ENCODE measurements at places on chromosomes 2 and 18.

DNA sequence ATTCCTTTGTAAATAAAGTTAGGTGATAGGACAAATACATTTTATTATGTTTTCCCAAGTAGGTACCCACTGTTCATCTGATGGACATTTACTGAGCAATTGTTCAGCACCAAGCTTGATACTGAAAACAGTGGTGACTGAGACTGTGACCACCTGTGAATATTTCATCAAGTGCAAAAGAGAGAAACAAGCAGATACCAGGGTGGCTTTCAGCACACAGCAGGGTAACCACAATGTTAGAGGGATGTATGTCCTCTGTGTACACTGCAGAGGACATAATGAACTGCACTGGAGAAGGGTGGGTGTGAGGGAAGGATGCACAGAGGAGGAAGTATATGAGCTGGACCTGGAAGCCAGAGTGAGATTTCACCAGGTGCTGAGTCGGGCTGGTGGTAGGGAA is 411.8 kb downstream of the RAD51AP2 start:
- no peak for DNase-seq

DNA sequence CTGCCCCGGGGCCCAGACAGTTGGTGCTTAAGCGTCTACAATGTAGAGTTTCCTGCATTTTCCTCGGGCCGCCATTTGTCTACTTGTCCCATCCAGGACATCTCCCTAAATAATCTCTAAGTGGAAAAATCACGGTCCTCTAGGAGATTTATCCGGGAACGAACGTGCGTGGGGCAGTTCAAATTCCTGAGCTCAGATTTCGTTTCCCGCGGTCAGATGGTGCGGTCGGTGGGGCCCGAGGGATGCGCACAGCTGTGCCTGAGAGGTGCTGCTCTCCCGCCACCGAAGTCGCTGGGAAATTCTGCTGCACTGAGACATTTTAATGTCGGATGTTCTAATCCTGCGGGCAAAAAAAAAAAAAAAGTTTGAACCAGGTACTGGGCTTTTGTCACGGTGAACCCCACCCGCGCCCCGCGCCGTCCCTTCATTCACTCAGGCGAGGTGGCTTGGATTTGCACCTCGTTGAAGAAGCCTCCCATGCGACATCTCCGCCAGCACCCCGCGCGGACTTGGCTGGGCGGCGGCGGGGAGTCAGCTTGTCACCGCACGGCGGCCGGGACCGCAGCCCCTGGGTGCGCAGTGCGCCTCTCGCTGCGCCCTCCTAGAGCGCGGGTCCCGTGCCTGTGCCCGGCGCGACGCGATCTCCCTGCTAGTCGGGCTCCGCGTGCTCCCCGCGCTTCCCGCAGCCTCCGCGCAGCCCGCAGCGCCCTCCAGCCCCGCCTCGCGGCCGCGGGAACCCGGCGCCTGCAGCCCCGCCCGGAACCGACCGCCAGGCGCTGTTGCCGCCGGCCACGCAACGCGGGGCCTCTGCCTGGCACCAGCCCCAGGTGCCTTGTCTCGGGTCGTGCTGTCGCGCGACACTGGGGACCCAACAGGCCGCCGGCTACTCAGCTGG is 191.9 kb upstream of the TCF4 start:
- DNase-seq = no peak

DNA sequence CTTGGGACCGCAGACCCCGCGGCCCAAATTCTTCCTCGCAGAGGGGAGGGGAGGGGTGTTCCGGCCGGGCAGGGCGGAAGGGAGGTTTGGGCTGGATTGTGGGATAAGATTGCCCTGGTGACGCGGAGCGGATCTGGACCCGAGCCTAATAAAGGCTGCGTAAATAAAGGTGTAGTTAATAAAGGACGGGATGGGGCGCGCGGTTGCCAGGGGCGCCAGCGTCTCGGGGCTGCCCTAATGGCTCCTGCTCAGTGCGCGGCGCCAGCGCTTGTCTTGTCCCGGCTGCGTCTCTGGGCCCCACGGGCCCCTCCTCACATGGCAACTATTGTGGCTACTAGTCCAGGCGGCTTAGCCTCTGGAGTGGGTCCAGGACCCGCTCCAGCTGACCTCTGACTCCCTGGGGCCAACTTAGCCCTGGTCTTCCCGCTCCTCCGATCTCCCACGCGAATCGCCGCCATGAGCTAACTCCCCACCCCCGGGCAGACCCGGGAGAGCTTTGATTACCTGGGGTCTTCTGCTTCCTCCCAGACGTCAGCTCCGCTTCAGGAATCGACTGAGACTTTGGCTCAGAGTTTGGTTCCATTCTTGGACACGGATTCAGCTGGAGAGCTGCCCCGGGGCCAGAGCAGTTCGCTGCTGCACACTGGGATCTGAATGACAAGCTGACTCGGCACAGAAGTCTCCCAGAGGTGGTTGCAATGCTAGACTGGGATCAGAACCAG is 36.5 kb downstream of the SLC25A52 start:
- DNase-seq = no peak

GRCh38 chr2:224722770-224723169 is 6.6 kb upstream of the CCDC195 start:
- DNase-seq = no peak

GRCh38 chr2:233072838-233073237 is 12.7 kb downstream of the INPP5D start:
- DNase-seq = no peak

DNA sequence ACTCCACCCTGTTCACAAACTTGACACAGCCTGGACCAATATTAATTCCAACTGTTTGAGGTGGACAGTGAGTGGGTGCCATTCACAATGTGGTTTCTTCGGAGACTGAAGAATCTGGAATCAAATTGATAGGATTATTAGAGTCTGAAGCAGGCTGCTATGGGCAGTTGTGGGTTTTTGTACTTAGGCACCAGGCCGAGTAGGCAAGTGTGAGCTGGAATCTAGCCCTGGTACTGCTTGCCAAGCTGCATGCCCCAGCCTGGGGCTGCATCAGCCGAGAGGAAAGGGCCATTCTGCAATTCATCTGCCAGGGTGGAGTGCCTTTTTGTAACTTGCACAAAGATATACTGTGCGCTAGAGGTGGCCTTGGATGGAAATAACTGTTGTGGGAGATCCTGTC is 654.7 kb upstream of the FANCL start:
- no peak for DNase-seq

DNA sequence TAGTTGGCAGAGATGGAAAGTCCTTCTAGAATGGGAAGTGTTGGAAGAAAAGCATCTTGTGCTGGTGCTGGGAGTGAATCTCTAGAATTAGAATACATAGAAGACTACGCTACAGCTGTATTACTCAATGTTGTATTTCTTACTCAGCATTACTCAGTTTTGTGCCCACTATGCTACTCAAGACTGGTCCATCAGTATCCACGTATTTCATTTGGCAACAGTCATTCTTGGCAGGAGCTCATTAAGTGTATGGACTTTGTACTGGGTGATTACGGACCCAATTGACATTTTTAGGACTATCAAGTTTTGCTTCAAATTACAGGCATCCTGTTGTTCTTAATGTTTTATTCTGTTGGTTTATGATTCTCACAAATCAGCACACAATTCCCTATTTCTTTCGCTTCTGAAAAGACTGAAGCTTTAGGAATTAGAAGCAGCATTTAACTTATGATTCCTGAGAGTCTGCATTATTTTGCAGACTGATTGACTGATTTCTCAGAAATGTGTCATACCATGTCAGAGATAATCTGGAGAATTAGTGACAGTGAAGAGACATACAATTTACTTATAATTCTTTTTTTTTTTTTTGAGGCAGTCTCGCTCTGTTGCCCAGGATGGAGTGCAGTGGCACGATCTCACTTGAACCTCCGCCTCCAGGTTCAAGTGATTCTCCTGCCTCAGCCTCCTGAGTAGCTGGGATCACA is 136.9 kb downstream of the MYO3B start:
- no peak for DNase-seq

DNA sequence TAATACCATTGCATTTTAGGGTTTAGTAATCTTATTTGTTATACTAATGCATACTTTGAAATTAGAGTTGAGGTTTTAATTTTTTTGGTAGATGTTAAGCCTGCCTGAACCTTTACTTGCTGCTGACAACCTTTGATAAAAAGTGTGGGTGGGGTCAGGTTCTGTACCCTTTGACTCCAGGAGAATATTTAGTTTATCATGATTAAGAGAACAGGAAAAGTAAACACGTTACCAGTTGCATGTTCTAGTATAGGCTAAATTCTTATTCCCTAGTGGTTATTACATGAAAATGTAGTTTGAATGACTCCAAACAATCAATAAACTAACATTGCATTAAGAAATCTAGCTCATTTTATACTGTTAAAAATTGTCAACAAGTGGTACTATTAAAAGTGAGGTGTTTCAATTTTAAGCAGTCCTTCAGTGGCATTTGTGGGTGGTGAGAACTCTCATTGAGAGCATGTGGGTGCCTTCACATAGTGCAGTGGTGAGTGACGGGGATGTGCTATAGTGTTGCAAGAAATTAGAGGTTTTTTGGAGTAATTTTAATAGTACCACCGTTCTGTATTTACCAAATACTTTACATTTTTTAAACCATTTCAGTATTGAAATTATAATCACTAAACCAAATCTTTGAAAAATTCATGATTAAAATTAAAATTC is 29.9 kb downstream of the PHLPP1 start:
- no peak for DNase-seq

- DNase-seq = no peak
Observed at GRCh38 chr2:24515335-24515734, 24.3 kb downstream of the NCOA1 start.

GRCh38 chr18:49368876-49369440 is 91.5 kb downstream of the DYM start:
- no peak for DNase-seq

DNA sequence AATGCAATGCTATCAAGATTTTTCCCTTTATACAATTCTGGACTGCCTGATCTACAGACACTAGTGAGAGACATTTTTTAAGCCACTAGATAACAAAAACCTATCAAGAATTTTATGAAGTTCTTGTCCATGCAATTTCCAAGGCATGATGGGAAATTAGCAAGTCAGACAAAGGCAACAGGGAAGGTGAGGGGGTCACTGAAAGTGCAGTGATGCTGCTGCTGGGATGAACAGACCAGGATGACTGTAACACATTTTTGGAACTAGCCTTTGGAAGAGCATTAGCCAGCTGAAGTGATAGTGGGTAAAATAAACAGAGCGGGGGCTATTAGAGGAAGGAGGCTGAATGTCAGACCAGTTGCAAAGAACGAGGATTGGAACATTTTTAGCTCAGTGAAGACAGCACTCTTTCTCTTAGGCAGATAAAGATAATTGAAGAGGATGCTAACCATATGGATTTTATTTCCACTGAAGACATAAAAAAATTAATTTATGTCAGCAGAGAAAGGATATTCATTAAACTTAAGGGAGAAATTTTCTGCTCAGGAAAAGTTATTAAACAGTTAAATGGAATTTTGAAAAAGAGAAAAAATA is 17.9 kb downstream of the NRXN1 start:
- no peak for DNase-seq

- no peak for DNase-seq
Observed at GRCh38 chr2:159073256-159073655, 104.8 kb downstream of the TANC1 start.

DNA sequence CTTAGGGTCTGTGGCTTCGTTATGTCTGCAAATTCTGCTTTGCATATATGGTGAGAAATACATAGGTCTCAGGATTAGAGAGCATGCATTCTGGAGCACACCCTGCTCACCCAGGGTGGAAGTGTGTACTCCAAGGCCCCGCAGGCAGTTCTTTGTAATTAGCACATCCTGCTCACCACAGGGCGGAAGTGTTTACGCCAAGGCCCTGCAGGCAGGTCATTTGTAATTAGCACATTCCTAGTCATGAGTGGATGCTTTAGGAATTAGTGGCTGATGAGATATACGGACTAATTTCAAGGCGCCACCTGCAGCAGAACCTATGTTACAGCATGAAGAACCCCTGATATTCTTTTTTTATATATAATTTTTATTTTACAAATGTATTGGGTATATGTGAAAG is 4.2 kb downstream of the ALLC start:
- DNase-seq = no peak

GRCh38 chr2:35410431-35411061 is 945.0 kb upstream of the CRIM1 start:
- no peak for DNase-seq

- DNase-seq = no peak
Observed at GRCh38 chr2:24618680-24619079, 127.6 kb downstream of the NCOA1 start.

GRCh38 chr2:88698027-88698413 is 6.5 kb downstream of the RPIA start:
- no peak for DNase-seq

GRCh38 chr2:144404586-144405314 is 115.2 kb downstream of the ZEB2 start:
- DNase-seq = no peak

DNA sequence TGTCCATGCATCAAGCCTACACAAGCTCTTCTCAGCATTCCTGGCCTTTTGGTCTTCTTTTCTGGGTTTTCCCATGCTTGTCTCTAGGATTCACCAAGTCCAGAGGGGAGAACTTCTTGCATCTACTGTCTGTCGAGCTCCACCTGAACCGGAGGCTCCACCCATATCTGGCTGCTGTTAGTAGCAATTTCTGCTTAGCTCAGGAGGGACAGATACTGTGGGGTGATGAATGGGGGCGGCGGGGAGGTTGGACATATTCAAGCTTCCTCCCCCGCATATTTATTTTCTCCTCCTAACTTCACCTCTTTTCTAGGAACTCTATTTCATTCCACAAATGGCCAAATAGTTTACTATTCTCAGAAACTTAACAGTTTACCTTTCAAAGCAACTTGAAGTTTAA is 163.5 kb downstream of the PTH2R start:
- DNase-seq = no peak

DNA sequence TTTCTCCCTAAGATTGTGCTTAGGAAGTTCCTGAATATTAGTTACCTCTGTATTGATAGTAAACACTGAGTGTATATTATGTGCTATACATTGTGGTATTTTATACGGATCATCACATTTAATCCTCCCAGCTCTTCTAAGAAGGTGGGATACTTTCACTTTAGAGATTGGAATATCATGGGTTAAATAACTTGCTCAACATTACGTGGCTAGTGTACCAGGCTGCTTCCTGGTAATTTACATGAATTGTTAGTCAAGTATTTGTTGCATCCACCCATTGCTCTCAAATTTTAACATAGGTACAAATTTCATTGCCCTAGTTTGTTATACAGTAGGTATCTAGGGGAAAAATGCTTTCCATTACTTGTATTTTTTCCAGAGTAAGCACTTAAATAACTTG is 21.4 kb downstream of the FAM98A start:
- no peak for DNase-seq

GRCh38 chr2:217360781-217361482 is 501.1 kb upstream of the TNP1 start:
- no peak for DNase-seq

GRCh38 chr18:38690626-38691025 is 1125.0 kb upstream of the CELF4 start:
- DNase-seq = no peak

DNA sequence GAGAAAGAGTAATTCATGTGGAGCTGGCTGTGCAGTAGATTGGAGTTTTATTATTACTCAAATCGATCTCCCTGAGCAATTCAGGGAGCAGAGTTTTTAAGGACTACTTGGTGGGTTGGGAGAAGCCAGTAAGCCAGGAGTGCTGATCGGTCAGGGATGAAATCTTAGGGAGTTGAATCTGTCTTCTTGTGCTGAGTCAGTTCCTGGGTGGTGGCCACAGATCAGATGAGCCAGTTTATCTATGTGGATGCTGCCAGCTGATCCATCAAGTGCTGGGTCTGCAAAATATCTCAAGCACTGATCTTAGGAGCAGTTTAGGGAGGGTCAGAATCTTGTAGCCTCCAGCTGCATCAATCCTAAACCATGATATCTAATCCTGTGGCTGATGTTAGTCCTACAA is 17.0 kb upstream of the UGT1A8 start:
- no peak for DNase-seq

- no peak for DNase-seq
Observed at GRCh38 chr2:137987011-137987410, 22.7 kb downstream of the HNMT start.

Measured in T-helper 22 cell (primary cell).